ENCODE measurements at places on chromosomes 5 and 9.

DNA sequence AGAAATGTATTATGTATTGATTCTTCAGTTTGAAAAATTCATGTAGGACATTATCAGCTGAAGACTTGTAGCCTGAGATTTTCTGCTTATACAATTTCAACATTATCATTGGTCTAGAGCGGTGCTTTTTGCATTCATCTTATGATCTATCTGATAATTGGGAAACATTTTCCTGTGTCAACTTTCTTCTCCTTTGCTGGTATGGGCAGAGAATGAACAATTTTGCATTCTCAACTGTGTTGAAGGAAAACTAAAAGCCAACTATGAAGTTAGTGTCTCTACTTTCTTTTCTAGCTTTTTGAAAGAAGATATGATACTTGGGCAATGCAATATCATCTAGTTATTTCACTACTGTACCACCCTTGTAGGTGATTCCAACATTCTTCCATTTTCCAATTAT is 10.3 kb downstream of the ZFR start:
- DNase-seq: no peak

GRCh38 chr5:91219091-91219802 is 163.9 kb downstream of the ARRDC3 start:
- DNase-seq: peak; percentile 94

GRCh38 chr5:151338734-151339133 is 8.6 kb downstream of the SLC36A2 start:
- DNase-seq: no peak

DNA sequence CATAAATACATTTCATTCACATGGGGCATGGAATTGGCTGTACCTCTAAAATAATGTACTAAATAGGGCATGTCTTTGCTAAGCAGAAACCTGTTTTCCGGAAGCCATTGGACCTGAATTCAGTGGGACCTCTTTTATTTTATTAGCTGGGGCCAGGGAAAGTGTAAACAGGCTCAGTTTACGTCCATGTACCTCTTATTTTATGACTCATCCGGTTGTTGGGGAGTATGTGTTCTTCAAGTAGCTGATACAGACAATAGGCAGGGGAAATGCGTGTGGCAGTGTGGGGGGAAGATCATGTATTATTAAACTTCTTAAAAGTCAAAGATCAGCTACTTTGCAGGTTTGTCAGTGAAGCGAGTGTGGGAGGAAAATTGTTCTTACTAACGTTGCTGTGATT is 1.4 kb upstream of the GDNF start:
- DNase-seq: peak; percentile 50

- no peak for DNase-seq
Observed at GRCh38 chr5:102663749-102664530, 91.2 kb upstream of the PAM start.

GRCh38 chr5:98042961-98043360 is 730.5 kb upstream of the RGMB start:
- no peak for DNase-seq

DNA sequence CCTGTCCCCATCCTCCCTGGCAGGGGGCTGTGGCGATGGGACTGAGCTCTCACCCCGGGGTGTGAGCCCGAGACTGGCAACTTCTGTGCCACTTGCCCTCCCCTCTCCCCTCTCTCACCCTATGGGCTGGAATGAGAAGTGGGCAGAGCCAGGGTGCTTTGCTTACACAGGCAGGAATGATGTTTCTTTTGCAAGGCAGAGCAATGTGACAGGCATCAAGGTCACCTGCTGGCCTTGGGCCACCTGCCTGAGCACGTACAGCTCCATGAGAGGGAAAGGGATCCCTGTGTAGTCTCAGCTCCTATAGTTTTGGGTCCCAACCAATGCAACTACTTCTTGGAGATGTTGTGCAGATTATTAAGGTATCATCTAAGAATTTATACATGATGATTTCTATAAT is 252.8 kb upstream of the DAP start:
- DNase-seq: no peak

- peak; percentile 11 for DNase-seq
Observed at GRCh38 chr9:129275626-129276247, 97.7 kb upstream of the IER5L start.

GRCh38 chr5:157865781-157866180 is 6.8 kb upstream of the CLINT1 start:
- DNase-seq: peak; percentile 8

- DNase-seq: peak; percentile 57
Observed at GRCh38 chr9:35771534-35771933, 17.5 kb upstream of the MSMP start.

- DNase-seq: no peak
Observed at GRCh38 chr9:68920921-68921320, 93.0 kb downstream of the PRKACG start.

- DNase-seq: no peak
Observed at GRCh38 chr5:175406300-175406699, 37.7 kb downstream of the DRD1 start.

DNA sequence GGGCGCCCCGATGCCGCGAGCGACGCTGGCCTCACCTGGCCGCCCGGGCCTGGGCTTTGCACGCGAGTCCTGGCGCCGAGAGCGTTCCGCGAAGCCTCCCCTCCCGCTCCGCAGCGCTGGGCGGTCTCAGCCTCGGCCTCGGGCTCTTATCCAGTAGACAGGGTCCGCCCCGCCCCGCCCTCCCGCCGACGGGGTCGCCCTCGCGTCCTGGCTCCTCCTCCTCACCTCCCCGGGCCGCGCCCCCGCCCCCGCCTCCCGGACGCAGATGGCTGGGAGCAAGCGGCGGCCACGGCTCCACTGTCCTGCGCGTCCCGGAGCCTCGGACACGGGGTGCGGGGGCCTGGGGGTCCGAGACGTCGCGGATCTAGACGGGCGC is at the start of gene SLC6A3:
SLC6A3 (minus strand) TSS at position 128 of the 376 bp plus-strand sequence. CDS start 2,243 bp downstream, outside the sequence.
- DNase-seq: peak; percentile 20

DNA sequence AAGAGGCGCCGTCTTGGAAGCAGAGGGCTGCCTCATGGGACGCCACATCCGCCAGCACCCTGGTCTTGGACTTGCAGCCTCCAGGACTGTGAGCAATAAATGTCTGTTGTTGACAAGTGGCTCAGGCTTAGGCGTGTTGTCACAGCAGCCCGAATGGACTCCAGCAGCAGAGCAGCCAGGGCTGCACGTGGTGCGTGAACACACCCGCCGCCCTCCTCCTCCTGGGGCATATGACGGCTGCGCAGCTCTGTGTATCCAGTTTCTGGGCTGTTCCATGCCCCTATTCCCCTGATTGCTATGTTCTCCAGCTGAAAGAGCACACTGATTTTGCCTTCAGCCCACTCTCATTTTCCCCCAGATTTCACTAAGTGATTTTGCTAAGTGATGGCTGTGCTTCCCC is 36.0 kb upstream of the CLPTM1L start:
- DNase-seq: no peak

DNA sequence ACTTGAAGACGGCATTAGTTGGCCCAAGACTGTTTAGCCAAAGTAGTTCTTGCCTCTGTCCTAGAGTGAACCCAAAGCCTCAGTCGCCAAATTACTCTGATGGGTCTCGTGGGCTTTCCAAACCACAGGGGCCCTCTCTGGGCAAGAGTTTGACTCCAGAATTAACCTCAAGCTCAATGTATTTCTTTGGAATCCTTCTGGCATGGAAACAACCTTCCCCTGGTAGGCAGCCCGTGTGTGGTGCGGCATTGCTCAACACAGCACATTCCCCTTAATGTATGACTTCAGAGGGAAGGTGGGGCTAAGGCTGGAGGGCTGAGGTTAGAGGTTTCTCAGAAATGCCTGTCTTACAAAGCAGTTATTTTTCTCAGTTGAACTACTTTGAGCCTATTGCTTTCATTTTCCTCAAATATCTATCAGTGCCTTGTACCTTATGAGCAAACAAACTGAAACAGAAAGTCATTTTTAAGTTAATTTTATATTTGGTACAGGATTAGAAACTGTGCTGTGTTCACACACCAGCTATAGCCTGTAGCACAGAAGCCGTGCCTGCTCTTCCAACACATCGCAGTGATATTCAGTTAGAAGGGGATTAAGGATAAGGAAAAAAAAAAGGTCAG is 123.9 kb upstream of the HAPLN1 start:
- DNase-seq: peak; percentile 86

- DNase-seq: no peak
Observed at GRCh38 chr5:134000091-134000511, 4.7 kb downstream of the VDAC1 start.

- no peak for DNase-seq
Observed at GRCh38 chr5:60718166-60718892, 18.4 kb upstream of the DEPDC1B start.

GRCh38 chr5:73027361-73027760 is 71.5 kb downstream of the FCHO2 start:
- DNase-seq: no peak

DNA sequence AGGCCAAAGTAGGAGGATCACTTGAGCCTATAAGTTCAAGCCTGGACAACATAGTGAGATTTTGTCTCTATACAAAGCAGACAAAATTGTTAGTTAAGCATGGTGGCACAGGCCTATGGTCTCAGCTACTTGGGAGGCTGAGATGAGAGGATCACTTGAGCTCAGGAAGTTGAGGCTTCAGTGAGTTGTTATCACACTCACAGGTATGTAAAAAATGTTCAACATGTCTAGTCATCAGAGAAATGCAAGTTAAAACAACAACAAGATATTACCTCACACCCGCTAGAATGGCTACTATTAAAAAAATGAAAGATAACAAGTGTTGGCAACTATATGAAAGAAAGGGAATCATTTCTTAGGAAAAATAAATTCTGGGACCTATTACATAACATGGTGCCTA is 341.5 kb upstream of the ST8SIA4 start:
- DNase-seq: no peak

- DNase-seq: no peak
Observed at GRCh38 chr9:134992755-134993124, 75.0 kb upstream of the FCN1 start.

DNA sequence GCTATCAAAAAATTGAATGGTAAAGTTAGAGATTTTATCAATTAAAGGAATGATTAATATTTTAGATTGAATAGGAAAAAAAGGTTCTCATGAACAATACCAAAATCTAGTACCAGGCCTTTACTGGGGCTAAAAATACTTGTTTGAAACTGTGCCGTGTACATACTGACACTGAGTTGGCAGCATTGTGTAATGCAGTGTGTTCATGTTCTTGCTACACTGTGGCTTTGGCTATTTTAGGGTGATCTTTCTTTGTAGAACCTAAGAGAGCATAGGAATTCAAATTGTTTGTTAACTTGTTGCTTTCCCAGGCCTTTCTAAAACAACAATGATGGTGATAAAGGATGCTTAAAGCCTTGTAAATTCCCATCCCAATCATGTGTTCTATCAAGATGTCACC is 80.9 kb downstream of the KIF4B start:
- no peak for DNase-seq

DNA sequence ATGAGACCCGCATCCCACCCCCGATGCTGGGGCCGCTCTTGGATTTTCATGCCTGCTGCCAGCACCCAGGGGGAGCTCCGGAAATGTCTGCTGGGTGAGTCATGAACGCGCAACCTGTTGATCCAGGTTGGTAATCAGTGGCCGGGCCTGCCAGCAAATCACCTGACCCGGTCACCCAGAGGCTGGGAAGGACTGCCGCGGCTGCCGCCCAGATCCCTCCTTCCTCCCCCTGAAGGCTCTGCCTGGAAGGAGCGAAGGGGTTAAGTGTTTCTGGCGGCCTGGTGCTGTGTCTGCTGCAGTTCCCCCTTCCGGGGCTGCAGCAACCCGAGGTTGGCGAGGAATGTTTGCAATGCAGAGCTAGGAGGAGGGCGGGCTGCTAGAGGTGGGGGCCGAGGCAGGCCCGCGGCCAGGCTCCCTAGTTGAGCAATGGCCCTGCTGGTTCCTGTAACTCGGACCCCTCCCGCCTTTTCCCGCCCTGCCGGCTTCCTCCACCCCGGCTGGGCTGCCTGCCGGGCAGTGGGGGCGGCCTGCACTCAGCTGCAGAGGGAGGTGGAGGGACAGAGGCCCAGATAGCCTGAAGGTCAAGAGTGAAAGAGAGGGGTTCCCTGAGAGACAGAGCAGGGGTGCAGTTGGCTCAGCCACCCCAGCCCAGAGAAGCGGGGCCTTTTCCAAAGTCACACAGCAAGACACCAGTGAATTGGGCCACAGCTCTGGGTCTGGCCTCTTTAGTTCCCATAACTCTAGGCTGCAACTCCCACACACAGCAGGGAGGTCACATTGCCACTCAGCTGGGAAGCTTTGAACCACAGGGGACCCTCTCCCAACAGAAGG is 156.3 kb upstream of the IER5L start:
- DNase-seq: peak; percentile 98

DNA sequence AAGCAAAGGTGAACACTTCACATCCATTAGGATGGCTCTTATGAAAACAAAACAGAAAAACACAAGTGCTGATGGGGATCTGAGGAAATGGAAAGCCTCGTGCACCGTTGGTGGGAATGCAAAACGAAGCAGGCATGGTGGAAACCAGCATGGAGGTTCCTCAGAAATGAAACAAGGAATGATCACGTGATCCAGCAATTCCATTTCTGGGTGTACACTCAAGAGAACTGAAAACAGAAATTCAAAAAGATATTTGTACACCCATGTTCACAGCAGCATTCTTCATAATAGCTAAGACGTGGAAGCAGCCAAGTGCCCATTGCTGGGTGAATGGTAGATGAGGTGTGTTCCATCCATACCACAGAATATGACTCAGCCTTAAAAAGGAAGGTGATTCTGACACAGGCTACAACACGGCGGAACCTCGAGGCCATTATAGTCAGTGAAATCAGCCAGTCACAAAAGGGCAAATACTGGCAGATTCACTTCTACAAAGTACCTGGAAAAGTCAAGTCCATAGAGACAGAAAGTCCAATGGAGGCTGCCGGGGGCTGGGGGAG is 87.2 kb upstream of the RAPGEF1 start:
- no peak for DNase-seq

DNA sequence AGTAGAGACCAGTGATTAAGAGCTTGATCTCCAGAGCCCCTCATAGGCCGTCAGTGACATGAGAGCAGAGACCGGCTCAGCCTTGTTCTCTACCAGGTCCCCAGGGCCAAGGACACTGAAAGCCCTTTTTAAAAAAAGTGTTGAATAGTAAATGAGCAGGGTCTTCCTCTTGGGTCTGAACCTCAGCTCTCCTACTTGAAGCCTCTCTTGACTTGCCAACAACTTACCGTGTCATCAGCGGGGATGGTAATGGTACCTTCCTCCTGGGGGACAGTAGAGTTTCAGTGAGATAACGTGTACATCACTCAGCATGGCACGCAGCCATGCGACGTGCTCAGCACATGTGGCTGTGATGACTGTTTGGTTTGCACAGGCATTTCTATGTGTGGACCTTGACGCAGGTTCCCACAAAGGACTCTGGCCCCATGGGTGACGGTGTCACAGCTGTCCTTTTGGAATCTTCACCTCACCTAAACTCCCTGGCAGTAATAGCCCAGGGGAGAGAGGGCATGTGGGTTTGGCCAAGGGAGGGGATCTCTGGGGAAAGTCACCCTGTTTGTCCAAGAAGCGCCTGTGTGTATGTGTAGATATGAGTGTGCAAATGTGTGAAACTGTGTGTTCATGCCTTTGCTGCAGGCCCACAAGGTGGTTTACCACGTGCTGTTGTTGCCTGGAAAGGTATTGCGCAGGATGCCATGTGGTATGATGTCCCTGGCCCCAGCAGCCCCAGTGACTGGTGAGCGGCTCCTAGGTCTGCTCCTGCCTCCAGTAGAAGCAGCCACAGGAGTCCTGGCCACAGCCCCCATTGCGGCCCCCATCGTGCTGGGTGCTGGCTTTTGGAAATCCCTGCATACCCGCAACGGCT is 18.7 kb downstream of the ERGIC1 start:
- DNase-seq: no peak
